Stimulated activated CD8-positive, alpha-beta memory T cell treated with anti-CD3 and anti-CD28 coated beads, Interleukin-7, amount 100 ng/mL, for 48 hours (primary cell): ENCODE measurements at places on chromosomes 6 and 20.

GRCh38 chr6:7216941-7217621, 95.9 kb downstream of the SSR1 start:
- no peak for DNase-seq

DNA sequence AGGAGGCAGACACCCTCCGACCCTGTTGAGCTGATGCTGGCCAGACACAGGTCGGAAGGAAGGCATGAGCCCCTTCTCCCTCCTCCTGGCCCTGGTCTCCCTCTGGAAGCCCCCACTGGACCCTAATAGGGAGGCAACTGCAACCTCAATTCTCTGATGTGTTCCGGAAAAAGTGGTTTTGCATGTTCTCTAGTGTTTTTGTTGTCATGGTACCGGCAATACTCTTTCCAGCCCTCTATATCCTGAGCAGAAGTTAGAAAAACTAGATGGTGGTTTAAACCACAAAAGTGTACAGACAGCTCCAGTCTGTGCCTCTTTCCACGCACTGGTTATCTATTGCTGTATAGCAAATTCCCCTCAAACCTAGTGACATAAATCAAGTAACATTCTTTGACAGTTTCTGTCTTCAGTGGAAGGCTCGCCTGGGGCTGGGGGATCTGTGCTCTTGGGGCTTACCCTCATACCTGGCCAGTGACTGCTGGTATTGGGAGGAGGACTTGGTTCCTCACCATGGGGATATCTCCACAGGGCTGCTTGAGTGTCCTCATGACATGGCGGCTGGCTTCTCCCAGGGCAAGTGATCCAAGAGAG, 37.0 kb downstream of the SYTL3 start:
- no peak for DNase-seq

DNA sequence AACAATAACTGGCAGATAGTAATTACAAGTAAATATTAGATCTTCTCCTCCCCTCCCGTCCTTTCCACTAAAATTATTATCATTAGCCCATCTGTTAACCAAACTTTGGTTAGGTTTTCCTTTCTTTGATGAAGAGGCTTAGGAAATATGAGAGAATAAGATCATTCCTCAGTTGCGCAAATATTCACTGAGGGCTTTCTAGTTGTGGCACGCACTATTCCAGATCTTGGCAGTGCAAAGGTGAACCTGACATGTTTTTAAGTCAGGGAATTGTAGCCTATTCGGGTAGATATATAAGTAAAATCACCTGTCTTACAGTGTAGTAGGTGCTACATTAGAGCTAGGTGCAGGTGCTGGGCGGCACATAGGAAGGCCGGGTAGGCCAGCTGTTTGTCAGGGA, 31.1 kb downstream of the RNF217 start:
- DNase-seq: no peak

- DNase-seq: no peak
Measured at GRCh38 chr6:141056945-141057625, 1075.6 kb upstream of the GJE1 start.

- DNase-seq: no peak
Measured at GRCh38 chr6:144195671-144196270, 45.5 kb downstream of the STX11 start.

DNA sequence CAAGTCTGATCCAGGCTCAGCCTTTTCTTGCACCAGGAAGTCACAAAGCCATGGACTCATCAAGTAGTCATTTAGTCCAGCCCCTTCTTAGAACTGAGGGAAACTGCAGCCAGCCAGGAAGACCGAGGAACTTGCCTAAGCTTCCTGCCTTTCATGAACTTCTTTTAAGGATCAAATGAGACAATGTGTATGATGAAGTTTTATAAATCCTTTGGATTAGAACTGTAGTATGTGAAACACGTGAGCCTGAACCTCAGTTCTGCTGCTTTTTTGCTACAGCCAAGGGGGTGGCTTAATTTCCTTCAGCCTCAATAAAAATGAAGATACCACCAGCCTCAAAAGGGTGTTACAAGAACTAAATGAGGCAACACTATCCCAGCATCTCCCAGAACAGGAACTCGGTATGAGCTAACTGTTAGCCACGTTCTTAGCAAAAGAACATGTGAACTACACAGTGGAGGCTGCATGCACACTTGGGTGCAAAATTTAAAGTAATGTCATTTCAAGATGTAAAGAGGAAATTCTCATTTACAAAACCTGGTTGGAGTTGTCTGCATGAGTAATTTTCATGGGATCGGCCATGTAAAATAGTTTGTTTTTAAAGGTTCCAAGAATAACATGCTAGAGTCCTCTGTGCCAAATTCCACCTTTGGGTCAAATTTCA, 76.0 kb upstream of the TBC1D7 start:
- no peak for DNase-seq

DNA sequence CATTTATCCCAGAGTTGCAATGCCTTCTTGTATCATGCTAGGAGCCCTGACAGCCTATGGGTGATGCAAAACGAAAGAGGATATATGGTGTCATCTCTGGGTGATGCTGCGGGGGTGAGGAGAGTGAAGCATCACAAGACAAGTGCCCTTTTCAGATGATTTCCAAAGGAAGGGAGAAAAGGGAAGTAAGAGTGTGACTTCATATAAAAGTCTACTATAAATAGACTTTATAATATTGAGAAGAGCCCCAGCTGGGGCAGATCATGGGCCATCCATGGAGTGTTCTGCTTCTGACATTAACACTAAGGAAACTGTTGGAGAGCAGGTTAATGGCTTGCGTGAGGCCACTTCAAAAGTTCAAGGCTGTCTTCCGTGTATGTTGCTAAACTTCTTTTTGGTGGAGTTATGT, 4.4 kb downstream of the CD83 start:
- DNase-seq: no peak

GRCh38 chr6:161013695-161014094, 22.1 kb downstream of the MAP3K4 start:
- no peak for DNase-seq

DNA sequence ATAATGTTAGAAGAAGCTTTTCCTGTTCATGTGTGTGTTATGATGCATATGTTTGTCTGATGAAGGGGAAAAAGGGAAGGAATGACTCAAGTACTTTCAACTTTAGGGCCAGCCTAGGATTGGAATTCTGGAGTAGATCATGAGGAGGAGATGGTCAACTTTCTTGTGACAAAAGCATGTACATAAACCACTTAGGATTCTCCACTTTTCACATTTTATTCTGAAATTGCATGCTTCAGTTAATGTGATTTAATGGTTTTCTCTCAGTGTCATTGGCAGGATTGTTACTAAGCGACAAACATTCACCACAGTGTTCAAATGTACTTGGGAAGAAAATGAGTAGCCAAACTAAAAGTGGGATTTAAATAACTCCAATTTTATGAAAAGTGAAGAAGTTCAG, 80.1 kb downstream of the UTRN start:
- DNase-seq: no peak

GRCh38 chr6:107576852-107577251, 86.9 kb downstream of the SOBP start:
- DNase-seq: no peak
